ENCODE measurements at places on chromosomes 7 and 10. TPM values are rescaled to one million over a fixed set of nuclear protein-coding genes. Genes with fewer than 3 reads are reported as not detected.

GRCh38 chr10:94757916-94758315 lies 4.6 kb upstream of the CYP2C19 start:
- H3K4me1 ChIP-seq: no peaks in the 10 kb centered on the region
- no peak overlapping the region for H3K27ac ChIP-seq
- DNase-seq: no peak
- H3K36me3 ChIP-seq: no peaks in the 10 kb centered on the region
- no peaks in the 10 kb centered on the region for H3K27me3 ChIP-seq

DNA sequence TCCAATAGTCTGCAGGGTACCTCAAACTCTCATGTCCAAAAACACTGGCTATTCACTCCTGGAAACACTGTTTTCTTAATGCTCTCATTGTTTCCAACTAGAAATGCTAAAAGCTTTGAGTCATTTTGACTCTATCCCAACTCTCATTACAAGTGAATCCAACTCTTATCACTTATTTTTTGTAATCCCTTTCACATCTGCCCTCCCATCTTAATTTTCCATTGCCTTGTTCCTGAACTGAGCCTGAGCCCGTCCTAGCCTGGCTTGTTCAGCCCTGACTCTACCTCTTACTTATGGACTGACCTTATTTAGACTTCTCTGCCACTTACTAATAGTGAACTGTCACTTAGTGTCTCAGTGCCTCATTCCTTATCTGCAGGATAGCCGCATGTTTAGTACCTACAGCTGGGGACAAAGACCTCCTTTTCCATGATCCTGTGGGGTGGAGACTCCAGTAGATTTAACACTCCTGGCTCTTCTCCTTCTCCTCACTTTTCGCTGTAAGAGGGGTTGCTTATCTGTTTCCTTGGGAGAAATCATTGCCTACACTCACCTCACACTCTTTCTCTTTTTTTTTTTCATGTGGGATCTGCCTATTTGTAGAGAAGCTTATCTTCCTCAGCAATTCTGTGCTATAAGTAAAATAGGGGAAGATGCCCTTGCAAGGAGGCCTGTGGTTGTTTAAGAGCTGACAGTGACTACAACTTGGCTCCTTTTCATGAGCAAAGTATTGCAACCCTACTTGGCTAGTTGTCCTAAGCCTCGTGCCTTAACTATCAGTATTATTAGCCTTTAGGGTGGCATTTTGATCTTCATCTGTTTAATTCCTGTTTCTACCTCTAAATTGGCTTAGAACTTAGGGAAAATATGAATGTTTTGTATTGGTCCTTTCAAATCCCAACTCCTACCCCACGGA lies 56.4 kb downstream of the SLC16A12 start:
- H3K27ac ChIP-seq: peak overlapping the region; percentile 81
- no peaks in the 10 kb centered on the region for H3K27me3 ChIP-seq
- peaks cover 76% of the 10 kb centered on the region for H3K4me1 ChIP-seq
- no peak overlapping the region for H3K4me3 ChIP-seq
- no peak for DNase-seq
- H3K36me3 ChIP-seq: no peaks in the 10 kb centered on the region

DNA sequence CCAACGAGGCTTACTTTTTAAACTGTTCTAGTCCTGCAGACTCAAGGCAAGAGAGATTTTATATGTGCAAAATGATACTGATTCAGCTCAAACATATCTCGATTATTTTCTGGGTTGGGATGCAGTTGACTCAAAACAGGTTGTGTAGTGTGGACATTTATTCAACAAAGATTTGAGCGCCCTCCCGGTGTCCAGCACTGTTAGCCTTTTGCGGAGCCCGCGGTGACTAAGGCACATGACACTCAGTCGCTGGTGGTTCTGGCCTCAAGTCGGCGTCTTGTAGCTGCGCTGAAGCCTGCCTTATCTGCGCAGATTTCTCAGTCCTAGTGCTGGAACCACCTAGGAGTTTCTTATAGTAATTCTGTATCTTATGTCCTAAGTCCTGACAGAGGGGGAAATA lies 938 bp upstream of the CADPS2 start:
- peak overlapping the region; percentile 72 for H3K4me3 ChIP-seq
- no peaks in the 10 kb centered on the region for H3K27me3 ChIP-seq
- H3K4me1 ChIP-seq: peaks cover 11% of the 10 kb centered on the region
- H3K27ac ChIP-seq: peak overlapping the region; percentile 95

GRCh38 chr7:20249920-20250319 lies 32.7 kb upstream of the MACC1 start:
- H3K36me3 ChIP-seq: no peaks in the 10 kb centered on the region
- DNase-seq: no peak
- no peak overlapping the region for H3K4me3 ChIP-seq
- H3K27ac ChIP-seq: no peak overlapping the region

GRCh38 chr7:115135769-115136410 lies 214.0 kb downstream of the MDFIC start:
- H3K4me3 ChIP-seq: no peak overlapping the region
- H3K36me3 ChIP-seq: no peaks in the 10 kb centered on the region
- H3K4me1 ChIP-seq: peaks cover 8% of the 10 kb centered on the region
- no peaks in the 10 kb centered on the region for H3K27me3 ChIP-seq

DNA sequence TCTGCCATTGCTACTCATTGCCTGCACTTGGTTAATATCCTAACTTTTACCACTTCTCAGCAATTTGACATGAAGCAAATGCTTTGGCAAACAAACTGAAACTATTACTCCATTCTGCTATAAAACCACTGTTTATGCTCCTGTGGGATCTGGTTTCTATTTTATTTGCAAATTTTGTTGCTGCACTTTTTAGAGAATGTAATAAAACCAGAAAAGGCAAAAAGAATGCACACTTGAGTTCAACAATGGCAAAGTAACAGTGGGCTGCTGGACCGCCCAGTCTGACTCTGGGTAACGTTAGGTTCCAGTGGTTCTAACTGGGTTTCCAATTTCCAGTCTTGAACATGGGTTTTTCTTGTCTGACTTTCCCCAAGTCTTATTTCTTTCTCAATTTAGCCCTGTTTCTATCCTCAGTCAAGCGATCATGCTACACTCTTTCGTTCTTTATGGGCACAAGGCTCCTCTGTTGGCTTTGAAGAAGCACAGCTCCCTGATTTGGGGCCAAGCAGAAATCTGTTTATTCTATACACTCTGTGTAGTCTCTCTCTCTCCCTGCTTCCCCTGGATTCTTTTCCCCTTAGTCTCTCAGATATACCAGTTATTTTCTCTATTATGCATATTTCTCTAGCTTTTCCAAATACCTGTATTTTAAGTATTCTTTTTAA lies 129.2 kb upstream of the FAM3C start:
- H3K4me3 ChIP-seq: peak overlapping the region; percentile 18
- no peaks in the 10 kb centered on the region for H3K36me3 ChIP-seq
- H3K27ac ChIP-seq: no peak overlapping the region
- no peaks in the 10 kb centered on the region for H3K27me3 ChIP-seq
- peaks cover 33% of the 10 kb centered on the region for H3K4me1 ChIP-seq

DNA sequence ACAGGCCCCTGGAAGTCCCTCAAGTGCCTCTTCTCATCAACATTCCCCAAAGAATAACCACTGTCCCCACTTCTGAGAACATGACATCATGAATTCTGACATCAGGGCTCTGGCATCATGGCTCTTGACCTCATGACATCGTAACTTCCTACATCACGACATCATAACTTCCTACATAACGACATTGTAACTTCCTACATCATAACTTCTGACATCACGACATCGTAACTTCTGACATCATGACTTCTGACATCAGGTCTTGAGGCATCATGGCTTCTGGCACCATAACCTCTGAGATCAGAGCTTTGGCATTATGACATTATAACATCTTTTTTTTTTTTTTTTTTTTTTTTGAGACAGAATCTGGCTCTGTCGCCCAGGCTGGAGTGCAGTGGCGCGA lies 66.7 kb upstream of the FAM20C start:
- no peak overlapping the region for H3K27ac ChIP-seq
- H3K4me1 ChIP-seq: peaks cover 14% of the 10 kb centered on the region
- no peak for DNase-seq
- H3K4me3 ChIP-seq: no peak overlapping the region

GRCh38 chr10:99938563-99938962 lies 71.2 kb downstream of the DNMBP start:
- no peak overlapping the region for H3K27ac ChIP-seq
- no peaks in the 10 kb centered on the region for H3K4me1 ChIP-seq
- DNase-seq: no peak
- no peaks in the 10 kb centered on the region for H3K27me3 ChIP-seq
- H3K36me3 ChIP-seq: no peaks in the 10 kb centered on the region

DNA sequence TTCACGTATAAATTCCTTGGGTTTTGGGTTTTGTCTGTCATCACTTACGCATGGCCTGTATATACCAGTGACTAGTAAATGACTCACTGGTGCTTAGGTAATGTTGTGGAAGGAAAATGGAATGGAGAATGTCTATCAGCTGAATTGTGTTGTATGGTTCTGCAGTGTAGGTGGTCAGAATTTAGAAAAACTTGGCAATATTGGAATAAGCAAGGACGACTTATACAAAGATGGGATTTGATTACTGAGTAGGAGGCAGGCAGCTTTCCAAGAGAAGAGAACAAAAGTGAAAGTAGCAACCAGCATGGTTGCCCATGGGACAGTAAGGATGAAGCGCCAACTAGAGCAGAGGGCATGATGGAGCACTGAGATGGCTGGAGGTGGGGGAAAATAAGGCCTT lies 168.6 kb upstream of the CSTF2T start:
- no peaks in the 10 kb centered on the region for H3K4me1 ChIP-seq
- H3K27ac ChIP-seq: no peak overlapping the region
- H3K4me3 ChIP-seq: no peak overlapping the region
- no peak for DNase-seq
- no peaks in the 10 kb centered on the region for H3K27me3 ChIP-seq
- no peaks in the 10 kb centered on the region for H3K36me3 ChIP-seq

DNA sequence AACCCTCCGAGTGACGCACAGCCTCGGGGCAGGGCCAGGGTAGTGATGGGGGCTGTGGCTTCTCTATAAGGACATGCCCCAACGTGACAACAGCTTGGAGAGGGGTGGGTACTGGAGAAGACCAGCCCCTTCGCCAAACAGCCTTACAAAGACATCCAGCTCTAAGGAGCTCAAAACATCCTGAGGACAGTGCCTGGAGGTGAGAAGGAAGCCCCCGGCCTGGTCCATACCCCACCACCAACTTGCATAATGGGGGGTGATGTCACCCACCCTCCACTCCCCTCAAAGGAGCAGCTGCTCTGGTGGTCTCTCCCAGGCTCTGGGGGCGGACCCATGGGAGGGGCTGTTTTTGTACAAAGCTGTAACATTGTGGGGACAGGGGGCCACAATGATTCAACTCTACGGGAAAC lies 15.1 kb downstream of the PRSS2 start:
- no peaks in the 10 kb centered on the region for H3K4me1 ChIP-seq
- H3K4me3 ChIP-seq: no peak overlapping the region
- H3K36me3 ChIP-seq: no peaks in the 10 kb centered on the region
- peak; percentile 25 for DNase-seq

GRCh38 chr10:34580643-34581042 lies 234.5 kb downstream of the PARD3 start:
- H3K27me3 ChIP-seq: no peaks in the 10 kb centered on the region
- H3K27ac ChIP-seq: no peak overlapping the region
- H3K4me1 ChIP-seq: peaks cover 27% of the 10 kb centered on the region
- H3K36me3 ChIP-seq: no peaks in the 10 kb centered on the region

DNA sequence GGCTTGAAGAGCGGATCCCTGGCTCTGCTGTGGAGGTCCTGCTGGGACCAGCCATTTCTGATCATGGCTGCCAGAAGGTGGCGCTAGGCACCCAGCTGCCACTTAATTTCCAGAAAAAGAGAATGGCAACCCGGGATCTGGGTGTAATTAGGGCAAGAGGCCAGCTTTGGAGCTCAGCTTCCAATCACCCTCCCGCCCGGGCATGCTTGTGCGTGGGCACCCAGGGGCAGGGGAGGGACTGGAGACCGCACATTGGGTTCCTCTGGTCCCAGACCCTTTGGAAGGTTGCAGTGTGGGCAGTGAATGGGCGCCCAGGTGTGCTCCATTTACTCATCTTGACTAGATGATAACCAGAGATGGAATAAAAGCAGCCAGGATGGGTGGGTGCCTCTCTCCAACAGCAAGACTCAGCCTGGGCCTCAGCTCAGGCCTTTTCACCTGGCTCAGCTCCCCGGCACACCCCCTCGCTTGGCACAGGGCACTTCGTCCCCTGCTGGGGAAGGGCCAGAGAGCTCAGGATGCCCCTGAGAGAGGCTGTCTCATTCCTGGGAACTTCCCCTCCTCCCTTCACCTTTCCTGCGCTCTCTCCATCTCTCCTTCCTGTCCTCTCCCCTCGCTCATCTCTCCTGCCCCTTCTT lies 14.7 kb downstream of the FAM241B start:
- no peak overlapping the region for H3K4me3 ChIP-seq
- peak; percentile 65 for DNase-seq
- no peak overlapping the region for H3K27ac ChIP-seq
- H3K36me3 ChIP-seq: no peaks in the 10 kb centered on the region
- peaks cover 4% of the 10 kb centered on the region for H3K27me3 ChIP-seq
- no peaks in the 10 kb centered on the region for H3K4me1 ChIP-seq

- H3K4me1 ChIP-seq: no peaks in the 10 kb centered on the region
- DNase-seq: no peak
- no peak overlapping the region for H3K27ac ChIP-seq
Observed at GRCh38 chr10:97812696-97813095, 36.9 kb upstream of the GOLGA7B start.

- H3K36me3 ChIP-seq: no peaks in the 10 kb centered on the region
- H3K27me3 ChIP-seq: no peaks in the 10 kb centered on the region
- peak overlapping the region; percentile 27 for H3K27ac ChIP-seq
- no peaks in the 10 kb centered on the region for H3K4me1 ChIP-seq
- no peak overlapping the region for H3K4me3 ChIP-seq
Observed at GRCh38 chr7:135771961-135772638, 23.5 kb upstream of the FAM180A start.

GRCh38 chr7:1942243-1942940 lies 272.3 kb downstream of the ELFN1 start:
- H3K36me3 ChIP-seq: no peaks in the 10 kb centered on the region
- no peak for DNase-seq
- no peaks in the 10 kb centered on the region for H3K4me1 ChIP-seq
- no peak overlapping the region for H3K4me3 ChIP-seq

GRCh38 chr10:86373828-86374227 lies 7.2 kb upstream of the GRID1 start:
- no peaks in the 10 kb centered on the region for H3K36me3 ChIP-seq
- DNase-seq: peak; percentile 38
- no peak overlapping the region for H3K27ac ChIP-seq
- H3K4me3 ChIP-seq: no peak overlapping the region

VWDE gene
- not detected for total RNA-seq

FZD8 gene
- total RNA-seq: 12.1 TPM

NPSR1 gene
- total RNA-seq: not detected

CTNNA3 gene
- 4.6 TPM for total RNA-seq

FKBP6 gene
- total RNA-seq: not detected

Measured in sigmoid colon (tissue), 7 donors.